ENCODE measurements at places on chromosomes 16 and 17. TPM values are rescaled to one million over a fixed set of nuclear protein-coding genes. Genes with fewer than 3 reads are reported as not detected.

Gene KRT39
- 0.44 TPM for total RNA-seq

Gene ABCC11
- total RNA-seq = not detected

Gene MT1M
- total RNA-seq = not detected

Gene PIK3R5
- total RNA-seq = 2.9 TPM

Gene KLHL36
- 54.0 TPM for total RNA-seq

Gene HES7
- not detected for total RNA-seq

Gene EIF5A
- total RNA-seq = 138 TPM

Gene CFAP20
- total RNA-seq = 79.6 TPM

Gene TMEM235
- total RNA-seq = 1.8 TPM

Gene P2RX1
- 1.0 TPM for total RNA-seq

Gene KRT40
- total RNA-seq = 1.4 TPM

Gene POLR2C
- 88.6 TPM for total RNA-seq

Gene RMI2
- 9.4 TPM for total RNA-seq

Gene PLA2G10
- total RNA-seq = not detected

Gene MC1R
- 5.7 TPM for total RNA-seq

Gene KRT12
- total RNA-seq = 50.0 TPM

Gene LRRC75A
- 12.1 TPM for total RNA-seq

Gene CMTM1
- 4.3 TPM for total RNA-seq

Gene ZSWIM7
- total RNA-seq = 22.4 TPM

Gene TBC1D3I
- not detected for total RNA-seq

Gene BCKDK
- 21.9 TPM for total RNA-seq

Gene OR2C1
- total RNA-seq = 0.99 TPM

Gene CIITA
- total RNA-seq = 3.8 TPM

Gene PIMREG
- total RNA-seq = 9.8 TPM

Gene FADS6
- 0.27 TPM for total RNA-seq

Gene TBC1D3G
- total RNA-seq = 2.2 TPM

Gene CNGB1
- 50.7 TPM for total RNA-seq

Gene VASN
- 32.7 TPM for total RNA-seq

Gene ZNF624
- 25.9 TPM for total RNA-seq

Gene SKAP1
- 0.38 TPM for total RNA-seq

Gene CRYBA1
- 4,794 TPM for total RNA-seq

Gene MAP3K14
- total RNA-seq = 7.7 TPM

Gene NOXO1
- total RNA-seq = 0.55 TPM

Gene ALOXE3
- total RNA-seq = not detected

Gene CNP
- total RNA-seq = 64.6 TPM

Gene HEATR3
- 24.5 TPM for total RNA-seq

Gene CCDC40
- total RNA-seq = 11.0 TPM

Gene SCO1
- 25.6 TPM for total RNA-seq

Gene TSPAN10
- 39.1 TPM for total RNA-seq

Gene PRAC2
- total RNA-seq = not detected

Gene FOXN1
- not detected for total RNA-seq

Gene EMP2
- total RNA-seq = 21.9 TPM

Gene ITGB4
- 19.5 TPM for total RNA-seq

Gene B4GALNT2
- total RNA-seq = not detected

Gene MARCHF10
- total RNA-seq = 0.16 TPM

Gene CDC6
- 6.3 TPM for total RNA-seq

Gene PIRT
- 1.3 TPM for total RNA-seq

Gene CCDC154
- total RNA-seq = 0.49 TPM

Gene MYH3
- total RNA-seq = 774 TPM

Gene CHST4
- total RNA-seq = 0.44 TPM

Measured in camera-type eye (tissue), 1 donor.